Esophagus muscularis mucosa (tissue), 4 donors: ENCODE measurements at places on chromosomes 7 and 10. TPM values are rescaled to one million over a fixed set of nuclear protein-coding genes. Genes with fewer than 3 reads are reported as not detected.

DNA sequence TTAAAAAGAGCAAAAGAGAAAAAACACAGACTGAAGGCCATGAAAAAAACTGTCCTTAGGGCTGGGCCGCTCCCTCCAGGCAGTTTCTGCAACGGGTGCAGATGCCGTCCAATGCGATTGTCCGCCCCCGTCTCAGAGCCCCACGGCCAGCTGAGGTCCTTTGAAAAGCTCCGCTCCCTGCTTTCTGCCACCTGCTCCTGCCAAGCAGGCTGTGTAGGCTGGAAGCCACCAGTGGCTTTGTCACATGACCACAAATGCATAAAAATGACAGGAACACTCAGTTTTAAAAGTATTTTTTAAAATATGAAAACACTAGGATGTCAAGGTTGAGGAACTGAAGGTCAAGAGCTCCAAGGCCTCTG, 71.7 kb downstream of the AMZ1 start:
- peak overlapping the region; percentile 86 for H3K27ac ChIP-seq
- no peaks in the 10 kb centered on the region for H3K27me3 ChIP-seq
- H3K4me1 ChIP-seq: peaks cover 74% of the 10 kb centered on the region

DNA sequence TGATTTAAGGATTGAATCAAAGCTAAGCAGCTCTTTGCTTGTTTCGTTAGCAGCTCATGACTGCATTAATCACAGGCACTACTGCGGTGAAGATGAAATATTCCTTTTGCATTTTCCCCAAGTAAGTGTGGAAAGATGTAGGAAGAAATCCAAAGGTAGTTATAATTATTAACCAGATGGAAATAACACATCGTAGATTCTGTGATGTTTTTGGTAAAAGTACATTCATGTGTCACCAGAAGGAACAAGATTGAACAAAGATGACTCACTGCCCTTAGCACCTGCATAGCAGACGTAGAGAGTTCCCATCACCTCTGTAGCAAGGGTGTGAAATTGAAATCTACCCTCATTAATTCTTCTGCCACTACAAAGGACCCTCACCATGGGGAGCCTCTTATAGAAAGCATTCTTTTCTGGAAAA, 37.1 kb downstream of the SMURF1 start:
- H3K4me1 ChIP-seq: peaks cover 27% of the 10 kb centered on the region
- H3K4me3 ChIP-seq: no peak overlapping the region
- peak overlapping the region; percentile 22 for H3K27ac ChIP-seq
- DNase-seq: no peak
- no peaks in the 10 kb centered on the region for H3K36me3 ChIP-seq

DNA sequence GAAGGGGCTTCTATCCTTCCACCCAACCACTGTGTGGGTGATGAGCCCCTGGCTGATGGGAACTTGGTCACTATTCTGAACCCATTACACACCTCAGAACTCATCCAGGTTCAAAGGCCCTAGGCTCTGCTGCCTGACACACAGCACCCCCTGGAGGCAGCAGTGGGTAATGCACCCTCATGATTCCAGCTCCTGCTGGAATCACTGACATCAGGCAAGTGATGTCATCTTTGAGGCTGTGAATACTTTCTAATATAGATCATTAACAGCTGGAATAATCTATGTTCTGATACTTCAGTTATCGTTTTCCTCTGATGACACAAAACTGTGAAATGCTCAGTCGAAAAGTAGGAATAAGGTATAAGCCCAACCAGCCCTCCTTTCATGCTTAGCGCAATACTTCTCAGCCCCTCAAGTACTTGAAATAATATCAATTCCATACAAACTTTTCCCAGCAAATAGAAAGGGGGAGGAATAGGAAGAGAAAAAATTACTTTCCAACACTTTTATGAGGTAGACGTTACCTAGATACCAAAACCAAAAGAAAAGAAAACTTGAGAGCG, 7.5 kb upstream of the RBP3 start:
- no peak overlapping the region for H3K27ac ChIP-seq
- H3K4me1 ChIP-seq: no peaks in the 10 kb centered on the region
- no peak overlapping the region for H3K4me3 ChIP-seq
- no peaks in the 10 kb centered on the region for H3K36me3 ChIP-seq
- no peak for DNase-seq
- no peaks in the 10 kb centered on the region for H3K27me3 ChIP-seq

DNA sequence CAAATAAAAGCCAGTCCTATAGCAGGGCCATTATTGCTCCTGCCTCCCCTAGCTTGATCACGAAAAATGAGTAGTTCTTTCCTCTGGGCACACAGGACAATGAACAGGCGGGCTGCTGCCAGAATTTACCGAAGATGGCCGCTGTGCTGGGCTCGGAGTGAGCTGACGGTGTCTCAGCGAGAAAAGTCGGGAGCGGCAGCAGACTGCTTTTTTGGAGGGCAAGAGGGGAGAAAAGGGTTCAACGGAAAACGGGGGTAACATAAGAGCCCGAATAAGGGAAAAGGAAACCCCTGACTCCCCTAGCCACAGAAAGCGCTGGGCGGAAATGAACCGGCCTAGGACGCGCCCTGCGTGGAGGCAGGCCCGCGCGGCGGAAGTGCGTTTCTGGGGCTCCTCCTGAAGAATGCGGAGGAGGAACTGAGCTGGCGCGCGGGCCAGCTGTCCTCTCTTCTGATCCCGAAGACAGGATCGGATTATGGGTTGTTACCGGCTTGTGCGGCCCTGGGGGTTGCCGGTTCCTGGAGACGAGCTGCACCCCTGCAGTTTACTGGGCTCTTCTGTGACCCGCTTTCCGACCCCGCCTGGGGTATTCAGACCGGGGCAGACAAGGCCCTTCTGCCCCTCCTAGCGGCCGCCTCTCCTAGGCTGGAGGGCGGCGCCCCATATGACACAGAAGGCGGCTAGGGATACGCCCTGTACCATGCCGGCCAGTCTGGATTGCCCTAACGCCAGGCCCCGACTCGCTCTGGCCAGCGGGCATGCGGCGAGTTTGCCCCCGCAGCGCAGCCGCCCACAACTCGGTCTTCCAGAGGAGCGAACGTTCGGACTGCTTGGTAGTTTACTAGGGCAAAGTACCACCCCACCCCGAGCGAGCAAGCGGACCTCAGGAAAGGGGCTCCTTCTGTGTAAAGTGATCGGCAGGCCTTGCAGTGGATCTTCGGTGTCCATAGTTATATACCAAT, 30.1 kb upstream of the KMT2E start:
- H3K27me3 ChIP-seq: no peaks in the 10 kb centered on the region
- H3K36me3 ChIP-seq: no peaks in the 10 kb centered on the region

- H3K4me1 ChIP-seq: peaks cover 76% of the 10 kb centered on the region
- DNase-seq: no peak
Observed at GRCh38 chr7:135164357-135165061, 6.0 kb downstream of the CYREN start.

The FLNC gene
- total RNA-seq: 418 TPM

The ATP6V0A4 gene
- total RNA-seq: not detected

The PIP gene
- total RNA-seq: not detected

The CLRN3 gene
- total RNA-seq: not detected
